CD4-positive, alpha-beta T cell treated with Interleukin-6 for 4 hours (primary cell): ENCODE measurements at places on chromosomes 7 and 10.

GRCh38 chr10:125112697-125113494 lies 47.5 kb downstream of the CTBP2 start:
- DNase-seq, result no peak

DNA sequence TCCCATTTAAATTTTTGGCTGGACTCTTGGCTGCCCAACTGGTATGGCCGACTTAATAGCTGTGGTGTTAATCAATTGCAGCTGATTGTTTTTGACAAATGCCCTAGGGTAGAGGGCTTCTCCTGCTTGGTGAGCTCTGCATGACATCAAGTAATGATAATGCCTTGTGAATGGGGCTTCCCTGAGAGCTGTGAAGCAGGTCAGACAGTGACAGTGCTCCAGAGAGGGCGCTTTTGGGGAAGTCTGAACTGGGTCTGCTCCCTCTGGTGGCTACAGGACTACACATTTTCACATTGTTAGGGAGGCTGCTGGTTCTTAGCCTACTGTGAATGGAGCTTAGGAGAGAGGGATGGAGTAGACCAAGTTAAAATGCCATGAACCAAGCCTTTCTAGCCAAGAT lies 98.8 kb downstream of the SDK1 start:
- DNase-seq, result peak; percentile 4

DNA sequence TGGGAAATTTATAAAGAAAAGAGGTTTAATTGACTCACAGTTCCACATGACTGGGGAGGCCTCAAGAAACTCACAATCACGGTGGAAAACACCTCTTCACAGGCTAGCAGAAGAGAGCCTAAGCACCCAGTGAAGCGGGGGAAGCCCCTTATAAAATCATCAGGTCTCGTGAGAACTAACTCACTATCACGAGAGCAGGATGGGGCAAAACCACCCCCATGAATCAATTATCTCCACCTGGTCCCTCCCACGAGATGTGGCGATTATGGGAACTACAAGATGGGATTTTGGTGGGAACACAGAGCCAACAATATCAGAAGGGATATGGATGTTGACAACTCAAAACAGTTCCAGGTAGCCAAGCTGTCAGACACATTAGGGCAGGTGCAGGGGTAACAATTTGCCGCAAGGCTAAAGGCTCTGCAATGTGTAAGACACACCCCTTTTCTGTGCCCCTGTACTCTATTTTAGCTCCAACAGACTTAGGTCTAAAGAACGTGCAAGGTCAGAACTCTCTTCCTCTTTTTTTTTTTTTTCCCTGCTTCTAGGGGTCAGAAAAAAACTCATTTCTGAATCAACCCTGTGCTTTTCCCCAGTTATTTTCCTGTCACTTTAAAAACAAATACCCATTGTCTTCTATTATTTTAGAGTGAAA lies 30.7 kb upstream of the RBM20 start:
- no peak for DNase-seq

- DNase-seq, result no peak
Observed at GRCh38 chr7:124162667-124163066, 129.8 kb upstream of the TMEM229A start.

GRCh38 chr7:28813243-28813962 lies 144.7 kb downstream of the TRIL start:
- DNase-seq, result no peak

DNA sequence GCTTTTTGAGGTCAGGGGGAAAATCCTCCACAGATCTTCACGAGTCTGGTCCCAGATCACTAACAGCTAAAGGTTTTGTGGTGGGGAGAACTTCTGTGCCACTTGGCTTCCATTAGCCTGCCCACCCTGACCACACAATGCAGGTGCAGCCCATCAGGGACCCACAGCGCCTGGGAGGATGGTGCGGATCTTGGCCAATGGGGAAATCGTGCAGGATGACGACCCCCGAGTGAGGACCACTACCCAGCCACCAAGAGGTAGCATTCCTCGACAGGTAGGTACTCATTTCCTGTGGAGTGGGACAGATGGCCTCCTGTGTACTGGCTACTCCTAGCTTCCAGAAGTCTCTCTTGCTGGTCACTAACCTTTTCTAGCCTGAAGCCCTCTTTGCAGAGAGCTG lies 1.5 kb downstream of the FAM241B start:
- DNase-seq, result no peak

DNA sequence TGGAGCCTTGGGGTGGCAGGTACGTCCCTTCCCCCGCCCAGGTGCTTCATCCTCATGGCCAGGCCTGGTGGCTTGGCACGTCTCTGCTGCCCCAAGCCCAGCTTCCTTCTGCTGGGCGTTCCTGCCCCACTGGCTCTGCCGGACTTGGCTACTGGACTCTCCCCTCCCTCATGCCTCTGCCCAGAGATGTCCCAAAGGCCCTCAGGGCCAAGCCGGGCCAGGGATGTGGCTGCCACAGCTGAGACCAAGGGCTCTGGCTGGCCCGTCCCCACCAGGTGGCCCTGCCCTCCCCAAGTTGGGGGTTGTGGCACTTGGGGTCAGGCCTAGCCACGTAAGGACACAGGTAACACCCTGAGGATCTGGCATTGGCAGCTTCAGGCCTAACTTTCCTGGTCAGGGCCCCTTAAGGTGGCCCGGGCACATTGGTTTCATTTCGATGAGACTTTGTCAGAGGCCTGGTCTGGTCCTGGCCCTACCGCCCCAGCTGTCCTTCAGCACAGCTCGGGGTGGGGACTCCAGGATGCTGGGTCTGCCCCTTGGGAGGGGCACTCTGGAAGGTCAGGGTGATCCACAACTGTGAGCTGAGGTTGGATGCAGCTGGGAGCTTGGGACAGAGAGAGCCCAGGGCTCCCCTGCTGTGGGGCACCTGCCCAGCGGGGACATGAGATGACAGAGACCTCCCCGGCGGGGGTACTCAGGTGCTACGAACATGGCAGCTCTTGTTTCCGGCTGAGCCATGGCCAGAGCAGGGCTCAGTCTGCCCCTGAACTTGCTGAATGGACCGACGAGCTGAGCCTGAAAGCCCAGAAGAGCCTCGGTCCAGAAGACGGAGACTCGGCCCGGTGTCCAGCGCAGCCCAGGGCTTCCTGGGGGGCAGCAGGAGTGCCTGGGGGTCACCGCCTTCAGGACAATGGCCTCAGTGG lies 2.9 kb downstream of the BHLHA15 start:
- DNase-seq, result no peak

GRCh38 chr7:24914465-24914859 lies 65.5 kb downstream of the OSBPL3 start:
- no peak for DNase-seq

GRCh38 chr7:151744656-151745638 lies 132.0 kb downstream of the PRKAG2 start:
- DNase-seq, result no peak

DNA sequence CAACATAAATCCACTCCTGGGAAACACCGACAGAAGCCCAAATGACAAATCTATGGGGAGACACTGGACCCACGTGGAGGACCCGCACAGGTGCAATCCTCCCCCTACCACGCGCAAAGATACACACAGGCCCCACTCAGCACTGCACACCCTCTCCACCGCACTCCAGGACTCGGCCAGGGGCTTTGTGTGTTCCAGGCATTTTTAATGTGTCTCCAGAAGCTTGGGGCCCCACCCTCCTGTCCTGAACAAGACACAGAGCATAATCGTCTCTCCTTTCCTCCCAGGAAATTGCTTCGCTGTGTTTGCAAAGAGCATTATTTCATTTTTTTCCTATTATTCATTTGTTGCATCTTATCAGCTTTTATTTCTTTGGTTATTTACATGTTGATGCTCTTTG lies 82.8 kb downstream of the GLI3 start:
- DNase-seq, result no peak

DNA sequence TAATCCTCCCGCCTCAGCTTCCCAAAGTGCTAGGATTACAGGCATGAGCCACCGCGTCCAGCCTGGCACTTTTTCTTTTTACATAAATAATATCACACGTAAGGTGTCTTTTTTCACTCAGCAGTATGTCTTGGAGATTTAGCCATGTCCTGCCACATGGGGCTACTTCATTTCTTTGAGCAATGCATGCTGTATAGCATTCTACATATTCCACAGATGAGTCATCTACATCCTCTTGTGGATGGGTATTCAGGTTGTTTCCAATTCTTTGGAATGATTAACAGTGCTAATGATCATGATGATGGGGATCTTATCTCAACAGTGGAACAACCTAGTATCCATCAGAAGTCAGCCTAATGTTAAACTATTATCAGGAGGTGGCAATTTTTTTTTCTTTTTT lies 50.8 kb downstream of the ZNF503 start:
- no peak for DNase-seq

DNA sequence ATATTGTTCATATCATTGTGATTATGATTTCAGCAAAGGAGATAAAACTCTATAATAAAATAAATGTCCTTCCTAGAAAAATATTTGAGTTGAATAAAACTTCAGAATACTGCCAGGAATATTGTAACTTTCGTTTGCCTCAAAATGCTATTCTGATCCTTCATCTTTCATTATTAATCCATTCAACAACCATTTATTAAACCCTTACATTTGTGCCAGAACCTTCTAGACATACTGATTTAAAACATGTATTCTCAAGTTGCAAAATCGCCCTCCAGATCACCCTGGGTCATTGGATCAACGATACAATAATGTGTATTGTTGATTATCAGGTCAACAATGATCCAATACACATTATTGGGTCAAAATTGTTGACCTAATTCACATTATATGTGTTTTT lies 759.8 kb downstream of the CNTNAP2 start:
- DNase-seq, result no peak

DNA sequence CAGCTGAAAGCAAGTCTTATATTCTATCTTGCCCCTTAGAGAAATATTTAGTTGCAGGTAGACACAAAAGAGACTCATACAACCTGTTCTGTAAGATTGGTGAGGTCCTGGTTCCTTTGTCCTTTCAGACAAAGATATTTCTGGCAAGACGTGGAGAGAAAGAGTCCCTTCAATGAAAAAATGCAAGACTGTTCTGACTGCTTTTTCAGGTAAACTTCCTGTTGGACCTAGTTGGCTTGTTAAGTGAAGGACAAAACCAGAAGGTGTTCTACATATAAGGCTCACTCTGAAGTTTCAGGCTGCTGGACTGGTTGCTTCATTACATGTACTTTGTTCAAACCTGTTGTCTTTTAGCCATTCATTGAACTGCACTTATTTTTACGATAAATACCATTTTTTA lies 119.0 kb upstream of the PTPRZ1 start:
- no peak for DNase-seq

DNA sequence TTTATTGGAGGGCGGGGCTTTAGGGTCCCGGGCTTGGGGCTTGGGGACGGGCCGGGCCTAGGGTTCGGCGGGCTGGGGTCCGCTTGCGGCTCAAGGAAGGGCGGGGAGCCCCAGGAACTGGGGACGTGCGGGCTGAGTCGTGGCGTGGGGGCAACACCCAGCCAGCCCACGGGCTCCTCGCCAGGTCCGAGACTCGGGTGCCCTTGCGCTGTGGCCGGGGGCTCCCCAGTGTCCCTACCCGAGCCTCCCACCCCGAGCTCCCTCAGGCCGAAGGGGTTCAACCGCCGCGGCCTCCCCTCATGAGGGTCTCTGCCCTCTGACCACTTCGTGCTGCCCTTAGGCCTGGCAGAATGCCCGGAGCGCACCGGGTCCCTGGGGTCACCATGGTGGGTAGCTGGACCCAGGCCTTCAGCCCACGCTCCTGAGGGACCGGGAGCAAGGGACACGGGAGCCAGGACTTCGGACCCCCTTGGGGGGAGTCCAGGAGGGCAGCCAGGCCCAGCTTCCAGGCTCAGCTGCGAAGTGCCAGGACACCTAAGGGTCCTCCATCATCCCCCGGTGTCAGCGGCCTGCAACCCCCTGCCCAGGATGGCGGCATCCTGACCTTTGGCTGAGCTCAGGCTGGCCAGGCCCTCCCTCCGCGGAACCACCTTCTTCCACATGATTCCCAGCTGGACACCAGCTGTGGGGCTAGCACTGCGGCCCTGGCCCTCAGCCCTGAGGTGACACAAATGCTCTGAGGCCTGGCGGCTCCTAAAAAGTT lies 524 bp upstream of the FUOM start:
- no peak for DNase-seq

GRCh38 chr10:114662646-114663217 lies 4.7 kb upstream of the ABLIM1 start:
- DNase-seq, result no peak

DNA sequence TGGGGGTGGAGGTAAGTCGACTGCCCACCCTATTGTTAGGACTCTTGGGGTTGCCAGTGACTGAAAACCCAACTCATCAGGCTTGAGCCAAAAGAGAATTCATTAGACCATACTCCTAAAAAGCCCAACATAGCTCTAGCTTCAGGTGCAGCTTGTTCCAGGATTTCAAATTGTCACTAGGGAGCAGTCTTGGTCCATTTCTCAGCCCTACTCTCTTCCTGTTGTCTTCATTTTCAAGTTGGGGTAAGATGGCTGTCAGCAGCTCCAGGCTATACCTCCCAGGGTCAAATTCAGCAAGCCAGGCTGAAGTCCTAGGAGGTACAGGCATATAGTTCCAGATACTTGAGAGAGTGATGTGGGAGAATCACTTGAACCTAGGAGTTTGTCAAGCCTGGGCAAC lies 14.9 kb upstream of the COL13A1 start:
- DNase-seq, result no peak

GRCh38 chr7:158771-159170 lies 33.6 kb upstream of the FAM20C start:
- DNase-seq, result no peak

GRCh38 chr10:49281461-49281860 lies 17.5 kb upstream of the C10orf71 start:
- no peak for DNase-seq

DNA sequence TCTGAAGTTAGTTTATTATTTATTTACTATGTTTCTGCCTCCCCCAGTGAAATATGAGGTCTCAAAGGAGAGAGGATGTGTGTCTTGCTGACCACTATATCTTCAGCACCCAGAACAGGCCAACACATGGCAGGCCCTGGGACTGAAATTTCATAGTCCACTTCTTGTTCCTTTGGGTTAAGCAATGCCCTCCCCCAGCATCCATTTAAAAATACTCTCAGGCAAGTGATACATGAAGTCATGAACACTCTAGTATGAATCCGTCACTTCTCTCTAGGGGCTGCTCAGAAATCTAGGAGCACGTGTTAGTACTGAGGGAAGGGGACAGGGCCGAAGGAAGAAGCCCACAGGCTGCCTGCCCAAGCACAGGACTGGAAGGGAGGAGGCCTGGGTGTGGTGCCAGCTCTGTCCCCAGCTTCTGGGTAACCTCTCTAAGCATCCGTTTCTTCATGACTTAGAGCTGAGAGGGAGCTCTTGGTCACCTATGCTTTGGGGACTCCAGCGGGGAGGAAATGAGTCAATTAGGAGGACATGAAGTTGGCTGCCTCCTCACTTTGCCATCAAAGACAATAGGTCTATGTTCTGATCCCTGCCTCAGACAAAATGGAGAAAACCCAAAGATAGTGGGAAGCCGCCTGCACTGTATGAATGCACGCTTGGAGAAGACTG lies 119.2 kb downstream of the KCNMA1 start:
- no peak for DNase-seq

DNA sequence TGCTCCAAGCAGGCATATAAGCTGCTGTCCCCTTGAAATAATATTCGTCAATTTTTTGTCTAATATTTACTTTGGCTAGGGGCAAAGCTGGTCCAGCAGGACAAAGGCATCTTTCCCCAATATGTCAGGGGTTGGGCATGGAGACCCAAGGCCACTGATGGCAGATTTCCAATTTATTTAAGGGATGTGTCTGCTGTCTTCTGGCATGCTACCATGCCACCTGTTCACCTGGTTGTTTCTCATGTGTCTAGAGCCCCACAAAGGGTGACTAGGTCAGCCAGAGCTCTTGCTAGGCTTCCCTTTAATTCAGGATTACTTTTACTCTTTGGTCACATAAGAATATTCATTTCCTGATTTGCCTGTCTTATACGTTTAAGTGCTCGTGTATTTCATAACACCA lies 22.1 kb upstream of the SYPL1 start:
- DNase-seq, result no peak
